Stimulated activated CD8-positive, alpha-beta memory T cell treated with anti-CD3 and anti-CD28 coated beads, Interleukin-4, amount 100 ng/mL, for 4 hours (primary cell): ENCODE measurements at places on chromosomes 7 and 10.

DNA sequence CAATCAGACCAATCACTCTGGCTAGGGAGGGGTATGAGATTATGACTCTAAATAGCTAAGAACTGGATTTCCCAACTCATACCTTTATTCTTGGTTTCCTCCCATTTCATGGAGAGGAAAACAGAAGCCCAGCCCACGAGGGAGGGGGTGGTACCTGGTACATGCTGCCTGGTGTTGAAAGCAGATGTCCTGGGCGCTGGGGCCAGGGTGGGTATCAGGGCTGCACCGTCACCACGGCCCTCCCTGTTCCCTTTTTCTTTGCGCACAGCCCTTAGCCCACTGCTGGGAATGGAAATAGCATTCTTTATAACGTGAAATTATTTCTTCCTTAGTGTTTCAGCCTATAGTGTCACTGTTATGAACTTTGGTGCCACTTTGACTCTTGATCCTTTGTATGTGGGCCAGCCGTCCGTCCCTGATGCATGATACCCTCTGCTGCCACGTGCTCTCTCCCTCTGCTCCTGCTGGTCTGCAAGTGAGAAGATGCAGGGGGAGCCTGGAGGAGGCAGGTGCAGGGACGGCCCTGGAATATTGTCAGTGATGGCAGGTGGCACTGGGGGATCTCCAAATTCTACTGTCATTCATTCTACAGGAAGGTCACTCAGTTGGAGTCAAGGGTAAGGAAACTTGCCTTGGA lies 158.5 kb downstream of the CDH23 start:
- DNase-seq, result no peak

DNA sequence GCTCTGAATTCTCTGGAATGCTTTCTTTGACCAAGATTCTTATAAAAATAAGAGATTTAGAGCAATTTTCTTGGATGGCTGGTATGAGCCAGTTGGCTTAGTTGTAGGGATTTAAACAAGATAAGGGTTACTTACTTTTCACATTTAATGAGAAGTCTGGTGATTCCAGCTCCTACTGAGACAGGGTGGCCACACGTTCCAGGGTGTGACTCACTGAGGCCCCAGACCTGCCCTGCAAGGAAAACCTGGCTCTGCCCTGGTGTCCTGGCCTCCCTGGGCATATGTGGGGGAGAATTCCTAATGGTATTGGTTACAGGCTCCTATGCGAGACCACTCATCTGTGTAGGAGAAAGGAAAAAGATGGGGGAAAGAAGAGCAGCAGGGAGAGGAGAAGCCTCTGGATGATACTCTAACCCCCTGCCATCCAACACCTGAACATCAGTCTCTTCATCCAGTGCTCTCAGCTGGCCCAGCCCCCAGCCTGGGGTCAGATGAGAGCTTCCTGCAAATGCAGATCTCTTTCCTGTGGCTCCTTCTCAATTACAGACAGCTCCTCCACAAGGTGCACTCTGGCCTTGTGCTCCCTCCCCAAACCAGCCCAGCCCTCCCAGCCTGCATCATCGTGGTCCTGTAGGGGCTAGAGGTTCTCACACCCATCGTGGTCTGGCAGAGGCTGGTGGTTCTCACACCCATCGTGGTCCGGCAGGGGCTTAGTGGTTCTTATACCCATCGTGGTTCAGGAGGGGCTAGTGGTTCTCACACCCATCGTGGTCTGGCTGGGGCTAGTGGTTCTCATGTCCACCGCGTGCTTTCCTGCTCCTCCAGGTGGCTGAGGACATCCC lies 139.9 kb downstream of the EGFR start:
- DNase-seq, result no peak

DNA sequence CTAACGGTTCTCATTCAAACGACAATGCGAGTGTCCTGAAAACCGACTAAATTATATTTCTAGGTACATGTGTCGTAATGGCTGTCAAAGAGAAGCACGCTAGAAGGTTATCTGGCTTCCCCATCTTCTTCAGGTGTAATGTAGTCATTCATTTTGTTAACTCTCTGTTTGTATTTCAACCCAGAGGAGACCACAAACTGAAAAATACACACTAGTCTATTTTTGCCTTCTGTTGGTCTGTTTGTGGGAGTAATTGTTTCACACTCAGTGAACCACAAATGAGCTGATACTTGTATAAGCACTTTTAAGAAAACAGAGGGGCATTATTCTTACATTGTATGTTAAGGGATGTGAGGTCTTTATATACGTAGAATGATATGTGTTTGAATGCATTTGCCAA lies 305.9 kb downstream of the GATA3 start:
- DNase-seq, result no peak

DNA sequence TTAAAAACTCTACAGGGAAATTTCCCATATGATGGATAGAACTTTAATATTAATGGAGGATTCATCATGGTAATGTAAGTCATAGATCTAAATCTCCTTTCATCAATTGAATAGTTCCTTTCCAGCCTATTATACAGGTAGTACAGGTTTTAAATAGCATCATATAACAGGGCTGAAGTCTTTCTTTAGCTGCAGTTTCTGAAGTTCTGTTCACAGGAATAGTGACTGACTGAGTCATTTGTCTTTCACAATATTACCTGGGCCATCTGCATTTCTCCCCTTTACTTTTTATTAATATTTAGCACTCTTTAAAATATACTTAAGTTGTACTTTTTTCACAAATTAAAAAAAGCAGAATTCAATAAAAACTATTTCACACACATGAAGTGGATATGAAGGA lies 12.6 kb upstream of the NPVF start:
- DNase-seq, result no peak

DNA sequence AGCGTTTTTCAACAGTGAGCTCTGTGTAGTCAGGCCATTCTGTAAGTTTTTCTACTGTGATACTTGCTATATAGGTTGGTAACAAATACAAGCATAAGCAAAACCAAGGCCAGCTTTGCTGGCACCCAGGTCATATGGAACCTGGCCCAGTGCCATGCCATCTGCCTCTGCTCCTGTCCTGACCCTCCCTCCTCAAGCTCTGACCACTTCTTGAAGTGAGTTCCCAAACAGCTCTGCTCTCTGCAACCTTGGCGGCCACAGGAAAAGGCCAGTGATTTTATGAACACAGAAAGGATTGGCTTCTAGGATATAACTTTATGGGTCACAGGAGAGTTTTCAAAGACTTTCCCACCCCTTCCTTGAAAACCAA lies 12.8 kb downstream of the NOD1 start:
- DNase-seq, result no peak

DNA sequence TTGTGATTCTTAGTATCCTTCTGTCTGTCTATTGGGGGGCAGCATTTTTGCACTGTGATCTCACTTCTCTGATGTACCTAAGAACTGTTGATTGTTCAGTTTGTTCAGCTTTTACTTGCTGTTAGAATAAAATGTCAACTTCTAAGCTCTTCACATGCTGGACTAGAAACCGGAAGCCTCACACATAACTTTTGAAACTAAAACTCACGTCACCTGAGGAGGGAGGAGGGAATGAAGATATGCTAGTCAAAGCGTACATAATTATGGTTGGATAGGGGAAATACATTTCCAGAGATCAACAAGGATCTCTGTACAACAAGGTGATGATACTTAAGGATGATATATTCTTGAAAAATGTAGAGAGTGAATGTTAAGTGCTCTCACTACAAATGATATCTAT lies 609.7 kb downstream of the INHBA start:
- no peak for DNase-seq

- no peak for DNase-seq
Measured at GRCh38 chr10:69891057-69891617, 89.4 kb downstream of the COL13A1 start.
